Activated naive CD4-positive, alpha-beta T cell treated with anti-CD3 and anti-CD28 coated beads for 36 hours (primary cell): ENCODE measurements at places on chromosomes 2 and 18.

GRCh38 chr18:48399303-48400075 is 9.7 kb downstream of the ZBTB7C start:
- DNase-seq: no peak

GRCh38 chr2:25293958-25294562 is 47.7 kb downstream of the DNMT3A start:
- DNase-seq: peak; percentile 42

DNA sequence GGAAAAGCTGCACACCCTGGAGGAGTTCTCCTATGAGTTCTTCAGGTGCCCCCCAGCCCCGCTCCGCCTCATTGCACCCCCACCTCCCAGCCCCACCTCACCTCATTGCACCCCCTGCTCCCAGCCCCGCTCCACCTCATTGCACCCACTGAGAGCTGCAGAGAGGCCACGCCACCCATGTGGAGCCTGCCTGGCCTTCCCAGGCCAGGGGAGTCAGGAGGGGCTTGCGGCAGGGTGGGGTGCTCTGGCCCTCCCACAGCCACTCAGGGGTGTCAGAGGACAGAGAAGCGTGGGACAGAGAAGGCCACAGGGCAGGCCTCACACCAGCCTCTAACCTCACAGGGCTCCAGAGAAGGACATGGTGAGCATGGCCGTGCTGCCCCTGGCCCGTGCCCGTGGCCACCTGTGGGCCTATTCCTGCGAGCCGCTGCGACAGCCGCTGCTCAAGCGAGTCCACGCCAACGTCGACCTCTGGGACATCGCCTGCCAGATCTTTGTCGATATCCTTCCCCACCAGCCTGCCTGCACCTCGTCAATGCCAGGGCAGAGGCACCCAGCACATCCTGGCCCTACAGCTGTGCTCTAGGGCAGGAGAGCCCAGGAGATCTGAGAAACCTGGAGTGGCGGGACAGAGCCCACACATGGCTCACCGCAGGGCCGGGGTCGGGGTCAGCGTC is 15.0 kb upstream of the GPR17 start:
- DNase-seq: no peak

- no peak for DNase-seq
Observed at GRCh38 chr18:65990174-65990690, 239.4 kb downstream of the CDH7 start.

- no peak for DNase-seq
Observed at GRCh38 chr2:145119225-145119624, 599.3 kb upstream of the ZEB2 start.
